Muscle of back (tissue), 13 donors: ENCODE measurements at places on chromosomes 6 and 20. TPM values are rescaled to one million over a fixed set of nuclear protein-coding genes. Genes with fewer than 3 reads are reported as not detected.

RIN2 gene
- 25.2 TPM for polyA plus RNA-seq

ETV7 gene
- polyA plus RNA-seq, result 0.08 TPM

MMP24OS gene
- 18.9 TPM for polyA plus RNA-seq

SLC22A1 gene
- 2.0 TPM for polyA plus RNA-seq

GRCh38 chr6:83430611-83431544 is at the start of gene ME1:
ME1 (minus strand) TSS chr6:83431051; CDS start chr6:83430954, 97 bp downstream.
- peak; percentile 70 for DNase-seq

- no peak for DNase-seq
Measured at GRCh38 chr6:18432180-18432579, 45.0 kb downstream of the RNF144B start.

- DNase-seq, result no peak
Measured at GRCh38 chr6:166707045-166707444, 80.0 kb upstream of the RPS6KA2 start.

- DNase-seq, result no peak
Measured at GRCh38 chr20:29410806-29411457, 1846.5 kb upstream of the DEFB115 start.

GRCh38 chr6:130245267-130245666 is 22.5 kb upstream of the SAMD3 start:
- no peak for DNase-seq

BPIFB4 gene
- polyA plus RNA-seq, result not detected

GRCh38 chr20:58606184-58606583 is 44.9 kb upstream of the STX16 start:
- no peak for DNase-seq

DNA sequence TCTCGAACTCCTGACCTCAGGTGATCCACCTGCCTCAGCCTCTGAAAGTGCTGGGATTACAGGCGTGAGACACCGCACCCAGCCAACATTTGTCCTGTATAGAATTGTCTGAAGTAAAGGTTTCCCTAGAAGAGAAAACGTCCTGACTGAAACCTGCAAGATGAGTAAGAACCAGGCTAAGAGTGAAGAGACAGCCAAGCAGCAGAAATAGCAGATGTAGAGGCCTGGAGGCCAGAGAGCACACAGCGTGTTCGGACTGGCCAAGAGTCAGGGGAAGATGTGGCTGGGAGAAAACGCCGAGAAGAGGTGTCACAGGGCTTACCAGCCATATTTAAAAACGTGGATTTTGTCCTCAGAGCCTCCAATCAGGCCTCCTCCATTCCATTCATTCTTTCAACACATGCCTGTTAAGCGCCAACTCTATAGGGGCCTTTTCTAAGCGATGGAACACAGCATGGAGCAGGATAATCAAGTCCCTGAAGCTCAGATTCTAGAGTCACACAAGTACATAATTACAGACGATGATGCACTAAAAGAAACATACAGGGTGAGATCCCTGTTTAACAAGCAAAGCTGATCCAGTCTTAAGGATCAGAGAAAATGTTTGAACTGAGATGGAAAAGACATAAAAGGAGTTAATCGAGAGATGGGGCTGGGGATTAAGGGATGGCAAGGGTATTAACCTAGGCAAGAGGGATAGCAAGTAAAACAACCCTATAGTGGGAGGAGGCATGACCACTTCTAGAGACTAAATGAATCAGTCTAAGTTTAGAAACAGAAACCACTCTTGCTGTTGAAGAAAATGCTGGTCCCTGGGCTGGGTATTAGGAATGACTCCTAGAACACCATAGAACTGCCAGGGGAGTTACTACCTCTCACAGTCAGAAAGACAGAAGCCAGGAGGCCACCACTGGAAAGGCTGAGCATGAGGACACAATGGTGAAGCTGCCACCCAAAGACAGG is 4.8 kb downstream of the ZCCHC3 start:
- no peak for DNase-seq

- DNase-seq, result no peak
Measured at GRCh38 chr6:130829333-130829910, 2.2 kb downstream of the SMLR1 start.

DNA sequence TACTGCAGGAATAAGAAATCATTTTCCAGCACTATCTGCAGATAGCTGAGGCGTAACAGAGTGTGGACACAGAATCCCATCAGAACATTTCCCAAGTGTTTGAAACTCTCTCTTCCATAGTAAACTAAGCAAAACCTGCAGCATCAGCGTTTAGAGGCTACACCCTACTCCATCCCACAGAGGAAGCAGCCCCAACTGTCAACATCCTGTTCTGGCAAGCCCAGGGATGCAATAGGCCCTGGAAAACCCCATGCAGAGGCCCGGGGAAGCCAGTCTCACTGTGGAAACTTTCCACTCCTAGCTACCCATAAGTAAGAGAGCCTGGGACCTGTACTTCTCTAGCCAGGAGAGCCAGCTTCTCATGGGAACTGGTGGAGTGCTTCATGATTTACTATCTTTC is 129.4 kb downstream of the LY86 start:
- DNase-seq, result no peak

ERVFRD-1 gene
- polyA plus RNA-seq, result 0.17 TPM

ZSCAN31 gene
- 9.8 TPM for polyA plus RNA-seq

- no peak for DNase-seq
Measured at GRCh38 chr20:16819483-16819882, 71.3 kb downstream of the OTOR start.

DNA sequence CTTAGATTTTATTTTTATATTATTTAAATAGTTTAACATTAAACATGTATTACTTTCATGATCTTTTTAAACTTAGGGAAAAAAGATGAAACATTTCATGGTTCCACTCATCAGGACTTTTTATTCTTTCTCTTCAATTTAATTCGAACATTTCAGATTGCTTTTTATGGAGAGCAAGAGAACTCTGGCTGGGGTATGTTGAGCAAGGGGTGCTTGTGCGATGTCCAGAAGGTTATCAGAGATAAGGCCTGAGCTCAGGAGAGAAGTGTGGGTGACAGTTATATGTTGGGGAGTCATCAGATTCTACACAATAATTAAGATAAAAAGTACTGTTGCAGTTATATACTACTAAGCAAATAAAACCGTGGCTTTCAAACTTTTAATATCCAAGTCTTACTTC is 37.5 kb downstream of the FKBP5 start:
- DNase-seq, result no peak

DNA sequence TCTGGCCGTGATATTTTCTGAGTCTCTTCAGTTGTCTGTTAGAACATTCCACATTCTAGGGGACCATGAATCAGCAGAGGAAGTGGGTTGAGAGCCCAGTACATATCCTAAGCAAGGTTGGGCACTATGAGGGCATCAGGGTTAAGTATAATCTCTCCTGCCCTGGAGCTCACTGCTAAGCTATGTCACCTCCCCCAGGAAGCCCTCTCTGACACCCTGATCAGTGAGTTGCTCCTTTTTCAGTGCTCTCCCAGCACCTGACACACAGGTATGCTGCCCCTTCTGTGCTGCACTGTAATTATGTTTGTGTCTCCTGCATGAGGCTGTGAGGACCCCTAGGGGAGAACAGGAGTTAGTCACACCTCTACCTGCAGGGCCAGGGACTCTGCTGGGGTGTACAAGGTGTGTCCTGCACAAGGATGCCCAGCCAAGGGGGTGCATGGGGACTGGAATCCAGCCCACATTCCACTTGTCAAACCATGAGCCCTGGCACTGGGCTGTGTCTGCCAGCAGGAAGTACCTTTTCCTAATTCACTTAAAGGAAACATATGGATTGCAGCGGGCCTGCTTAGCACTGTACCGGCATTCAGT is 3.9 kb downstream of the RAB44 start:
- no peak for DNase-seq

DNA sequence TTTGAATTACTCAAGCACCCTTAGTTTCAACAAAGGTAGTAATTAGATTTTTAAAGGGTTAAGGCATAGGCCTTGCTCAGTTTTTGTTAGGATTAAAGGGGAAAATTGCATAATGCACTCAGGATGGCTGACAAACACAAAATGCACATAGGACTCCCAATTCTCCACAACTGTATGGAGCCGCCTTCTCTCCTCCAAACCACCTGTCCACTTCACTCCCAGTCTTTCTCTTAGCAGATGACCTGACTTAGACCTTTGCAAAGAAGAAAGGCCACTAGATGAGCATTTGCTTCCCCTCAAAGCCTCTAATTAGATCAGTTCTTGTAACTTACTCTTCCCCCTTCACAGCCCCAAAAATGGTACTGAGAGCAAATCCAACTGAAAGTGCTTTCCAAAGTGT is 20.1 kb downstream of the NSFL1C start:
- no peak for DNase-seq

DNA sequence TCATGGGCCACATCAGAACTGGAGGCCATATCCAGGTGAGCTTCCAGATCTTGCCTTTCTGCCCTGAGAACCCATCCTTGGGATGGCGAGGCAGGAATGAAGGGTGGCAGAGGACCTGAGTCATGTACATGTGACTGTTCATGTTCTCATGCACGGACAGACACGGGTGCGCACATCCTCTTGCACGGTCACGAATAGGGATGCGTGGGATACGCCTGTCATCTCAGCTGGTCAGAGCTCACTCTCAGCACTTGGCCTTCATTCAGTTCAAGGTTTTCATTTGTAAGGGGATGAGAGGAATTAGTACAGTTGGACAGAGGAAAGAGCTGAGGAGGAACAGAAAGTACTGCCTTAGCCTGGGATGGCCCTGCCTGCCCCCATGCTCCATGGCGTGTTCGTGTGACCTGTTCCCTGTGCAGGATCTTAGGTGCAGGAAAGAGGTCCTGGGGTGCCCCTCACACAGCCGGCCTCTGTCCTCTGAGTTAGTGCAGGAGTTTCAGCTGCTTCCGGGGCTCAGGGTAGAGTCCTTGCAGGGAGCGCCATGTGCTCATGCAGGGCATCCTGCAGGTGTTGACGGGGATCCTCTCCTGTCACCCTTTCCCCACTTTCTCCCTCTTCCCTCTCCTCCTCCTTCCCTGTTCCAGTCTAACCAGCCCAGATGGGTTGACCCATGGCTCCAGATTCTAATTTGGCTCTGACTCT is 173.4 kb downstream of the DTNBP1 start:
- DNase-seq, result no peak

RIPPLY2 gene
- 0.34 TPM for polyA plus RNA-seq

TTBK1 gene
- polyA plus RNA-seq, result 0.04 TPM

THEMIS gene
- polyA plus RNA-seq, result not detected

GRCh38 chr6:98831959-98832283 is 2.5 kb upstream of the POU3F2 start:
- DNase-seq, result no peak

- DNase-seq, result peak; percentile 47
Measured at GRCh38 chr6:105797983-105798453, 288.1 kb upstream of the PRDM1 start.

VSX1 gene
- not detected for polyA plus RNA-seq

- DNase-seq, result no peak
Measured at GRCh38 chr20:44615169-44615791, 32.9 kb downstream of the PKIG start.

- no peak for DNase-seq
Measured at GRCh38 chr20:40961686-40962640, 66.7 kb upstream of the TOP1 start.

- peak; percentile 24 for DNase-seq
Measured at GRCh38 chr6:100246206-100246605, 218.5 kb downstream of the SIM1 start.

GRCh38 chr20:36435592-36436541 is 105.5 kb upstream of the MYL9 start:
- DNase-seq, result no peak

DNA sequence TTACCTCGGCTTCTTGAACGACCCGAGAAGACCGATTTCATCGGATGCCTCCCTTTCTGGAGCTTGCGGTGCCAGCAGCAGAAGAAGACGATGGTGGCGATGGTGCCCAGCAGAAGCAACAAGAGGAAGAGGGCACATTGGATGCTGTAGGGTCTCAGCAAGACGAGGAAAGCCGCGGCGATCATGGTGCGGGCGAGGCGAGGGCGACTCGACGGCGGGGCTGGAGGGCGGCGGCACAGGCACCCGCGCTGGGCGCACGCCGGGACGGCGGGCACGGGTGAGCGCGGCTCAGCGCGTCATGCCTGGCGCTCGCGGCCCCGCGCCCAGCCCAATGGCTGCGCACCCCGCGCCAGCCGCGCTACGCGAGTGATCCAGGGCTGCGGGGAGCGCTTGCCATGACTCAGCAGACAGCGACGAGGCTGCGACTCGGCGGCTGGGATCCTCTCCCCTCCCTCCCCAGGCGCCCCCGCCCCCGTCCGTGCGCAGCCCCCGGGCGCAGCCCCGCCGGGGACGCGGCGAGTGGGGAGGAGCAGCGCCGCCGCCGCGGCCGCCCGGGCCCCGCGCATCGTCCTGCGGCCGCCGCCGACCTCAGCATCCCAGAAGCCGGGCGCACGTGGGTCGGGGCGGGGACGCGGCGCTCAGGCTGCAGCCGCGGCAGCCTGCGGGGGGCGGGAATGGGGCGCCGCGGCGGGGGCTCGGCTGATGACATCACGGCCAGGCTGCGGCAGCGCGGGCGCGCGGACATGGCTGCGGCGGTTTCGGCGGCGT is at the start of gene BEND6:
BEND6 (plus strand) TSS at position 705 of the 768 bp plus-strand sequence. CDS start 26,704 bp downstream, outside the sequence.
- DNase-seq, result peak; percentile 81

MOG gene
- polyA plus RNA-seq, result not detected

EGFL8 gene
- 21.1 TPM for polyA plus RNA-seq
